ENCODE measurements at places on chromosomes 11 and 22. TPM values are rescaled to one million over a fixed set of nuclear protein-coding genes. Genes with fewer than 3 reads are reported as not detected.
A peak's percentile ranks its signal among the peaks of the same experiment; 100 is the strongest.

DNA sequence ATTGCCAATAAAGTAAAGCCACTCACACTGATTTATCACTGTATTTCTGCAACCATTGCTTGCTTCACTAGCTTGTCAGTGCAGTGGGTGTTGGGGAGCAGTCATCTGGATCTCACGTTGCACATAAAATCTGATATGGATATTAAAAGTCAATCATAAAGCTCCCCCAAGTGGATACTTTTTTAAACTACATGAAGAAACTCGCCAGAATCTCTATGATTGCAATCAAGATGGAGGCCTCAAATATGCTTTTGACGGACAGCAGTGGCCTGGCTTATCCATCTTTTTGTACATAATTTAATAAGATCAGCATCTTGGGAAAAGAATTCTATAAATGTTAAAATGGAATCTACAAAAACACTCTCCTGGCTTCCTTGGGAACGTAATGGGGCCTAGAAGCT lies 137.7 kb downstream of the WT1 start:
- DNase-seq: peak; percentile 60

- DNase-seq: no peak
These were observed 57.4 kb downstream of the JAM3 start for GRCh38 chr11:134126217-134126822.

DNA sequence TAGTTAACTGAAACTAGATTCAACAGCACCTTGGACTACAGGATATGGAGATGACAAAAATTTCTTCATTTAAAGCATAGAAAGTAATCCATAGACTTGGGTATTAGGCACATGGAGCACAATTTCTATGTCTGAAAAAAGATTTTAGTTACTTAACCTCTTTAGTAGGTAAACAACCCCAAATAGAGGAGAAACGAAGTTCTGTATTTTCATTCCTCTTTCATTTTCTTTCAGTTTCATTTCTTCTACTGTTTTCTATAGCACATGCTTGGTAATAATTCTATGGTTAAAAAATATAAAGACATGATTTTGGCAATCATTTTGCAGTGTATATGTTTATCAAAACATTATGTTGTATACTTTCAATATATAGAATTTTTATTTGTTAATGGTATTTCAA lies 99.5 kb downstream of the CASP12 start:
- no peak for DNase-seq

GRCh38 chr11:11589437-11589836 lies 32.4 kb downstream of the GALNT18 start:
- no peak for DNase-seq

DNA sequence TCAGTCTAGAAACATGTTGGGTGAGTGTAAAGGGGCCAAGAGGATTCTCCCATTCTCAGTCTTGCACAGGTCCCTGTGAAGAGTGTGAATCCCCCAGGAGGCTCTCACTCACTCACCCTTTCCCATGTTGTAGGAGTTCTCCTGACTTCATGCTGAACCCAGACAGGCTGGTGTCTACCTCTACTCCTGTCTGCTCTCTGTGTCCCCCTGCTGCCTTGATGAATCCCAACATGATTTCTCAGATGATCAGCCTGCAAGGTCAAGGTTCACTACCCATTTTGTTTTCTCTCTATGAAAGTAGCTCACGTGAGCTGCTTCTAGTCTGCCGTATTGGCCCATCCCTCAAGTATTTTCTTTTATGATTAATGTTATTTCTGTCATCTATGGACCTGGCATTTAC lies 500.6 kb downstream of the ETS1 start:
- DNase-seq: no peak

- no peak for DNase-seq
These were observed at the start of gene SCARF2 for GRCh38 chr22:20437613-20438426. Gene SCARF2, minus strand, starts transcription at chr22:20437825. Its CDS starts 71 bp downstream, at chr22:20437754.

DNA sequence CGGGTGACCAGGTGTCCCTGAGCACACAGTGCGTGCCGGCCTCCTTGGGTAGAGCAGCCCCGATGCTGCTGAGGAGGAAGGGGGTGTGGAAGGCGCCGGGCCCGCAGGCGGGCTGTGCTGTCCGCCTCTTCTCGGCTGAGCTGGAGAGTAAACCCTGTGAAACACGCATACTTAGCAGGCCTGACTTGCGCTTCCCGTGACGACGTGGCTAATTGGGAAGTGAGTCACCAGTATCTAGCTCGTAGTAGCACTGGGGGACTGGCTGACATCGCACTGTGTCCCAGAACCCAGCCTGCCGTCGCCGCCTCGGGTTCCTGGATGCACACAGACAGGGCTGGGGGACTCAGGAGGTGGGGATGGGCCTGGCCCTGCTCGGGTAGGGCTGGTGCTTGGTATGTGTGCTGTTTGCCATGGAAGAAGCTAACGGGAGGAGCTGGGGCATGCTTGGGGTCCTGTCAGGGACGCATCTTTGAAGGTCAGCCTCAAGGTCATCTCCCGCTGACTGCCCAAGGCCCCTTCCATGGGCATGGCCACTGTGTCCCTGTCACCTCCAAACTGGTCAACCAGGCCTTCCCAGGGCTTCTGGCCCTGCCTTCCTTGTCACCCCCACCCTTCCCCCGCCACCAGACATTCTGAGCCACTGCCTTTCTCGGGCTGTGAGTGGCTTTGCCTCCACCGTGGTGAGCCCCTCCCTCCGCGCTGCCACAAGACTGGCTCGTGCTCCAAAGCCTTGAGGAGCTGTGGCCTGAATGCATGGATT lies 1327.0 kb downstream of the BRD1 start:
- no peak for DNase-seq

DNA sequence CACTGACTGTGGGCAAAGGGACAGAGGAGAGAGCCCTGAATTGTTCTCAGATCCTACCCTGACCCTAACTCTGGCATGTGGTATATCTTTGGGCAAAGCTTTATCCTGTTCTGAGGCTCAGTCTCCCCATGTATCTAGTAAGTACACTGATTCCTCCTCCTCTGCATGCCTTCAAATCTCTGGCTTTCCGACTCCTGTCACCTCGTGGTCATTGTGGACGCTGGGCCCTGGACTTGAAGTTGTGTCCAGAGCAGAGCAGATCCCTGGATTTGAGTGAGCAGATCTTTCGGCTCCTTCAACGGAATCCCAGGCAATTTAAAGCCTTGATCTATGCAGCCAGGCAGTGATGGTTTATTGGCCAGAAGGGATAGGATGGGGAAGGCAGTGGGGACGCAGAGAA lies 3.0 kb downstream of the MOGAT2 start:
- no peak for DNase-seq

The FGF19 gene
- 131 TPM for total RNA-seq

The CERK gene
- 17.1 TPM for total RNA-seq

The MYO18B gene
- total RNA-seq: not detected

The PES1 gene
- 73.9 TPM for total RNA-seq

Data from HT-29 (cell line).